Germinal center (tissue), 1 donor: ENCODE measurements at places on chromosomes 5 and 9.

DNA sequence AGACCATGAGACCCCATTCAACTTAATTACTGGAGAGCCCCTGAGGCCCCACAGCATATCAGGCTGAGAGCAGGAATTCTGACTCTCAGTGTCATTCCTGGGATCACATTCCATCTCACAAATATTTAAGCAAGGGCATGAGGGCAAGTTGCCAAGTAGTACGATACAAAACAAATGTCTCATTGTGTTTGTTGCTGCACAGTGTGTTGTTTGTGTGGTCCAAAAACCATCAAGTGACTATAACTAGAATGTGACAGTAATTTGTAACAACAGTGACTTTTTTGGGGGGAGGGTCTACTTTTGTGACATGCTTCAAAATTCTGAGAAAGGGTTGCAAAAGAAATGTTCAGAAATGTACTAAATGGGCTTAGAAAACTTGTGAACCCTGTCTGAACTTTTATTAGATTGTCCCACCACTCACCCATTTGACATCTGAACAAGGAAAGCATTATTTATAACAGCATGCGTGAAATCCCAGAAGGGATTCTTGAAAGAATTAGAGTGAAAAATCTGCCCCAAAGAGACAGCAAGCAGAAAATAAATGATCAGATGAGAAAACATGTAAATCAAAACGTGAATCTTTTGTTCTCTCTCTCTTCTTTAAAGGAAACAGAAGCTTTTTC lies 347.0 kb downstream of the NTRK2 start:
- DNase-seq: no peak

DNA sequence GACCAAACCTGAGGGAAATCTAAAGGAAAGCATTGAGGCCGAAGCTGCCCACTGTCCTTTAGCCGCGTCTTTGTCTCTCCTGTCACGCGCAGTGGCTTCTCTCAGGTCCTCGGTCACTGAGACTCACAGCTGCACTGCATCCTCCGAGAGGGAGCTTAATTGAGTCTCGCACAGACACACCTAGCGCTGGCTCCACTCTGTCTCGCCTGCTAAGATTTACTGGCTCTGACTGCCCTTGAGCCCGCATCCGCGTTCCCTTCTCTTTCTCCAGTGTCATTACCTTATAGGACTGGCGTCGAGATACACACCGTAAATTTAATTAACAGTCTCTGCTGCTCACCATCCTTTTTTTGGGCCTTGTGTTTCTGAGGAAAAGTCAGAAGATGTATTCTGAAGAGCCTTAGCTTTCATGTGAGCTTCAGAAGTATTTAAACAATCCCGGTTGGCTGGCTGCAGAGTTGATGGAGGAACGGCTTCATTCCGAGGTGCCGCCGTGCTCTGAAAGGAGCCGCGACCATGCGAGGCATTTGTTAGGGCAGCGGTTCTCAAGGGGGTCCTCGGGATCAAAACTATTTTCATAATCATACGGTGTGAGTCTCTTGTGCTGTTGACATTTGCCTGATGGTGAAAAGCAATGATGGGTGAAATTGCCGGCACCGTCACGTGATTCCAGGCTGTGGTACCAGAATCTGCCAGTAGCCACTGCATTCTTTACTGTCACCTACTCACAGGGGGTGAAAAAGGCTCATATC lies 58.3 kb downstream of the GPR107 start:
- no peak for DNase-seq

DNA sequence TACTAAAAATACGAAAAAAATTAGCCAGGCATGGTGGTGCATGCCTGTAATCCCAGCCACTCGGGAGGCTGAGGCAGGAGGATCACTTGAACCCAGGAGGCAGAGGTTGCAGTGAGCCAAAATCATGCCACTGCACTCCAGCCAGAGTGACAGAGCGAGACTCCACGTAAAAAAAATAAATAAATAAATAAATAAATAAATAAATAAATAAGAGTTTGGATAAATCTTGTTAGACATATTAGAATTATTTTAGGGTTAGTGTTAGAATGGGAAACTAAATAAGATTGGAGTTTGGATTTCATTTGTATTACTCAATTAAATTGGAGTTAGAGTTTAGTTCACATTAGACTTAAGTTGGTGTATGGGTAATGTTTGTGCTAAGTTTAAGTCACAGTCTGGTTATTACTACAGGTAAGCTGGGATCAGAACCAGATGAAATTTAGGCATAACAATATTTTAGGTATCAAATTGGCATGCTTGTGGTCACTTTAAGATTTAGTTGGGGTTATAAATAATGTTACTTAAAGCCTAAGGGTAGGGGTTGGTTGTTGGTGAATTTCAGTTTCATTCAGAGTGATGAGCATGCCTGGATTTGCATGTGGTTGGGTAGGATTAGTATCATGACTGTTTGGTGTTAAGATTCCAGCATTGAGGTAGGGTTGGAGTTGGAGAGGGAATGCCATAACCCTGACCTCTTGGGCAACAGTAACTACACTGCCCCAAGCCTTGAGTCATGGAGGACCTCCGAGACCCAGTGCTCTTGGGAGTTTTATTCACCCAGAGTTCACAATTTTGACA lies 3.3 kb downstream of the OR5C1 start:
- no peak for DNase-seq

DNA sequence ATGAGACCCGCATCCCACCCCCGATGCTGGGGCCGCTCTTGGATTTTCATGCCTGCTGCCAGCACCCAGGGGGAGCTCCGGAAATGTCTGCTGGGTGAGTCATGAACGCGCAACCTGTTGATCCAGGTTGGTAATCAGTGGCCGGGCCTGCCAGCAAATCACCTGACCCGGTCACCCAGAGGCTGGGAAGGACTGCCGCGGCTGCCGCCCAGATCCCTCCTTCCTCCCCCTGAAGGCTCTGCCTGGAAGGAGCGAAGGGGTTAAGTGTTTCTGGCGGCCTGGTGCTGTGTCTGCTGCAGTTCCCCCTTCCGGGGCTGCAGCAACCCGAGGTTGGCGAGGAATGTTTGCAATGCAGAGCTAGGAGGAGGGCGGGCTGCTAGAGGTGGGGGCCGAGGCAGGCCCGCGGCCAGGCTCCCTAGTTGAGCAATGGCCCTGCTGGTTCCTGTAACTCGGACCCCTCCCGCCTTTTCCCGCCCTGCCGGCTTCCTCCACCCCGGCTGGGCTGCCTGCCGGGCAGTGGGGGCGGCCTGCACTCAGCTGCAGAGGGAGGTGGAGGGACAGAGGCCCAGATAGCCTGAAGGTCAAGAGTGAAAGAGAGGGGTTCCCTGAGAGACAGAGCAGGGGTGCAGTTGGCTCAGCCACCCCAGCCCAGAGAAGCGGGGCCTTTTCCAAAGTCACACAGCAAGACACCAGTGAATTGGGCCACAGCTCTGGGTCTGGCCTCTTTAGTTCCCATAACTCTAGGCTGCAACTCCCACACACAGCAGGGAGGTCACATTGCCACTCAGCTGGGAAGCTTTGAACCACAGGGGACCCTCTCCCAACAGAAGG lies 156.3 kb upstream of the IER5L start:
- no peak for DNase-seq

- DNase-seq: no peak
Observed at GRCh38 chr9:93309889-93310425, 126.0 kb downstream of the WNK2 start.

GRCh38 chr9:120681121-120681520 lies 33.1 kb downstream of the MEGF9 start:
- DNase-seq: no peak
